ENCODE measurements at places on chromosomes 2 and 18.

DNA sequence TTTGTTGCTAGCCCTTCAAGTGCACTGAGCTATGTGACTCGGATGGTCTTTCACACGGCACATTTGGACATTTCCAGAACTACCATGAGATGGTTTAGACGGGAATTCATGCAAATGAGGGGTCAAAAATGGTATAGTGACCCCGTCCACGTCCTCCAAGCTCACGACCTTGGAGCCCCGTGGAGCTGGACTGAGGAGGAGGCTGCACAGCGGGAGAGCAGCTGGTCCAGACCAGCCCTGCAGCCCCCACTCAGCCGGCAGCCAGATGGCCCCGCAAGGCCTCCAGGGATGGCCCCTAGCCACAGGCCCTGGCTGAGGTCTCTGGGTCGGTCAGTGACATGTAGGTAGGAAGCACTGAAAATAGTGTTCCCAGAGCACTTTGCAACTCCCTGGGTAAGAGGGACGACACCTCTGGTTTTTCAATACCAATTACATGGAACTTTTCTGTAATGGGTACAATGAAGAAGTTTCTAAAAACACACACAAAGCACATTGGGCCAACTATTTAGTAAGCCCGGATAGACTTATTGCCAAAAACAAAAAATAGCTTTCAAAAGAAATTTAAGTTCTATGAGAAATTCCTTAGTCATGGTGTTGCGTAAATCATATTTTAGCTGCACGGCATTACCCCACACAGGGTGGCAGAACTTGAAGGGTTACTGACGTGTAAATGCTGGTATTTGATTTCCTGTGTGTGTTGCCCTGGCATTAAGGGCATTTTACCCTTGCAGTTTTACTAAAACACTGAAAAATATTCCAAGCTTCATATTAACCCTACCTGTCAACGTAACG, 88.8 kb downstream of the EPAS1 start:
- no peak for DNase-seq

DNA sequence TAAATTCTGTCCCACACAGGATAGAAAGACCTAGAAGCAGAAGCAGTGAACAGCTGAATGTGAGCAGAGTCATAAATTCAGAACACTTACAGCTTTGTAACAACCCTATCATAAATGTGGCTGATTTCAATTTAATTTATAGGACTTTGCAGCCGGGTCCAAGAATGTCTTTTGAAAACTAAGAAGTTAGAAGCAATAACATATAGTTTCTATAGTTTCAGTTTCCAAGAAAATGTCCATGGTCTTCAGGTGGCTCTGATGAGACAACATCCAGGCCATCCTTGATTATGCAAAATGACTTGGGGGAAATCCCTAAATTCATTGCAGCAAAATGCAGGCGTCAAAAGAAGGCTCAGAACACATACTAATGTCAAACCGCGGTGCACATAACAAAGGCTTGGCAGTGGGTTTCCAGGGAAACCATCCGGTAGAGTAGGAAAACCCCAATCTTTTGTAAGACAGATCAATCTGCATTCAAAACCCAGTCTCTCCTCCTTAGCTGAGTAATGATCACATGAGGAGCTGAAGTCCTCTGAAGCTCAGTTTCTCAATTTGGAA, 442.2 kb upstream of the ID2 start:
- no peak for DNase-seq

DNA sequence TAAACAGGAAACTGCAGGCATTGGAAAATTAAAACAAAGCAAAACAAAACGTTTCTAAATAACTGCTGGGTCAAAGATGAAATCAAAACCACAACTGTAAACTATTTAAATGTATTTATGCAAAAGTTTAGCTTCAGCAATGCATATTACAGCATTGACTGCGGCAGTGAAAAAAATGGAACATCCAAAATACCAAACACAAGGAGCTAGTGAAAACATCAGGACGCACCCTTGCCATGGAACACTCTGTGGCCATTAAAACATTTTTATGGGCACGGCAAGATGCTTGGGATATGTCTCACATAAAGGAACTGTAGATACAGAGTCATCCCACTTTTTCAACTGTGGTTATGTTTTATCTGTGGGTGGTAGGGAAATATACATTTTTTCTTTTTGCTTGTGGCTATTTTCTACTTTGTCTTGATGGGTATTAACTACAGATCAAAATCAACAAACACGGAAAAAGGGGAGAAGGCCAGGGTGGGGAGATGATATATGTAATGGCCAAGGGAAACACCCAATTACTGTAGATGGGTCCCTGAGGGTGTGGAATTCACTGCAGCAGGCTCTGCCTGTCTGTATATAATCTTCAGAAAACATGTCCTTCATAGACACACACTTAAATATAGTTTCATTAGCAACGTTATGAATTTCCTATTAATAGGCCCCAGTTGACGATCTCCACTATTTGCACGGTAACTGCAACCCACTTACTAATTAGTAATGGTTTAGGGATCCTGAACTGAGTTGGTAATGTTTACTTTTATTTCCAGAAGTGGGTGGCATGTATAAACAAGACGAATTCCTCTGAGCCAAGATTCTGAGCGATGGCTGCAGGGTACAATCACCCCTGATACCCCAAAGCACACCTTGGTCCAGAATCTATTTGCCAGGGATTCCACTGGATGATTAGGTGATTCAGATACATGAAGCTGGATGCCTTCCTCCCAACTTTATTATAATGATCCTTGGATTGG, 110.5 kb downstream of the ACKR3 start:
- DNase-seq, result no peak

DNA sequence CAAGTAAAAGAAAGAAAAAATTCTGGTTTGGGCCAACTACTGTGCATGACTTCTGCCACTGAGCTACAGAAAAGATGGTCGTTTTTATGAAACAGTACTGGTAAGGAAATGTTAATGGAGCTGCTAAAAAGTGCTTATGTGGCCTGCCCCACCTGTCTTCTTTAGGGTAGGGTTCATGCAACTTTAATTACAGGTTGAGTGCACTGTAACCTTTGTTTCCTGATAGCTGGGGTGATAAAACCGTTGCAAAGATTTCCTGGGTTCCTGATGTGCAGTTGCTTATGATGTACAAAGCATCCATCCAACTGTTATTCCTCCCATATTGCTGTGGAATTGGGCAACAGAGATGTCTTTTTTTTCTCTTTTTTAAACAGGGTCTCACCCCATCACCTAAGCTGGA, 34.3 kb upstream of the PUM2 start:
- no peak for DNase-seq

GRCh38 chr2:222298311-222299150, at the start of gene PAX3:
TSS of gene PAX3 (minus strand) at chr2:222298998. CDS start at chr2:222298615, 383 bp downstream.
- no peak for DNase-seq

- DNase-seq, result no peak
Observed at GRCh38 chr2:37230581-37230980, 815 bp downstream of the CEBPZ start.

- DNase-seq, result no peak
Observed at GRCh38 chr2:10471955-10472354, 23.8 kb upstream of the ODC1 start.

DNA sequence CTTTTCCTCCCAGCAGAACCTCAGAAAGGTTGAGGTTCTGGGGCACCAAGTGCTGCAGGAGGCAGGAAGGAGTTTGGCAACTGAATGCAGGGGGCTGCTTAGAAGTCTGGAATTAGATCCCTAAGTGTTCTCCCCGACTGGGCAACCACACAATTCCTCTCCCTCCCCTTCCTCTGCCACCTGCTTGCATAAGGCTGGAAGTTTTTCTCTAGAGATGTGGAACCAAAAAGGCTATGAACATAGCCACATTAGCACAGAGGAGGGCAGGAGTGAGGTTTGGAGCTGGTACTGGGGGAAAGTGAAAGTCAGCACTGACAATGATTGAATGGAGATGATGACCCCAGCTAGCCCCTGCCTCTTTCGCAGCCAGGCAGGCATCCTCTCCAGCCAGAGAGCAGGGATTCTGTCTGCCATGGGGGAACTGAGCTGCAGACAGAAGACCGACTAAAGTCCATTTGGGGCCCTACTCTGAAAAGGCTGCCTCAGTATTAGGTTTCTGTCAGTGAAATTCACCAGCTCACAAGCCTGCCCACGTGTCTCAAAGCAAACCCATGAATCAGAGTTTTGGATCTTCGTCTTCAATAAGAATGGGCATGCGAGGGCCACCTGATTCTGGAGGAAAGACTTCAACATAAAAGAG, 87.9 kb upstream of the ITGA6 start:
- DNase-seq, result no peak

Data from anterior cingulate cortex (tissue), 58 donors.